ENCODE measurements at places on chromosomes 1 and 21.

DNA sequence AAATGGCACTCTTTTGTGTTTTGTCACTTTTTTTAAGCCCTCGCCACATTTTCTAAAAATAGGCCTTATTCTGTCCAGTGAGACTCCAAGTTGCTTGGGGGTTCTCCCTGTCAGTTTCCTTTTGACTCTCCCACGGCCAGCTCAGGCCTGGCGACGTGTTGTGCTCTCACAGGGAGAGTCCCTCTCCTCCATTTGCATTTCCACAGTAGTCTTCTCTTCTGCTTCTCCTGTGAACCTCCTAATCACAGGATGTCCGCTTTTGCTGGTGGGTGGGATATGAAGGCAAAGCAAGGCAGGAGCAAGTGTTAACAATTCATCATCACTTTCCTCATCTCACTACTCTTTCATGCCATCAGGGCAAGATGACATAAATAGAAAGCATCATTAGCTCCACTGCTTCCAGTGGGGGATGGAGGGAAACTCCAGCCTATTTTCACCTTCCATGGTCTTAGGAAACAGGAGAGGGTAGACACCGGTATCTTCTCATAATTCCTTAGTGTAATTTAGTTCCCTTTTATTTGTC is 99.8 kb downstream of the INTS7 start:
- DNase-seq, result no peak

- DNase-seq, result no peak
Measured at GRCh38 chr1:246012341-246012740, 494.7 kb downstream of the SMYD3 start.

- DNase-seq, result no peak
Measured at GRCh38 chr1:115118086-115118485, 28.8 kb upstream of the TSPAN2 start.

- no peak for DNase-seq
Measured at GRCh38 chr1:156935505-156936128, 15.2 kb downstream of the LRRC71 start.

DNA sequence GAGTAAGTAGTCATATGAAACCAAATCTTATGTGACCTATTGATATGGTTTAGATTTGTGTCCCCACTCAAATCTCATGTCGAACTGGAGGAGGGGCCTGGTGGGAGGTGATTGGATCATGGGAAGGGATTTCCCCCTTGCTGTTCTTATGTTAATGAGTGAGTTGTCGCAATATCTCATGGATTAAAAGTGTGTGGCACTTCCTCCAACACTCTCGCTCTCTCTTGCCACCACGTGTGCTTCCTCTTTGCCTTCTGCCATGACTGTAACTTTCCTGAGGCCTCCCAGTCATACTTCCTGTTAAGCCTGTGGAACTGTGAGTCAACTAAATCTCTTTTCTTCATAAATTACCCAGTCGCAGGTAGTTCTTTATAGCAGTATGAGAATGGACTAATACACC is 241.2 kb downstream of the RGS7 start:
- DNase-seq, result no peak

- DNase-seq, result no peak
Measured at GRCh38 chr1:200857804-200858203, 15.0 kb upstream of the GPR25 start.

GRCh38 chr1:223683586-223684487 is 18.3 kb upstream of the CAPN8 start:
- DNase-seq, result no peak

- no peak for DNase-seq
Measured at GRCh38 chr1:202135221-202135721, 9.3 kb downstream of the ARL8A start.

DNA sequence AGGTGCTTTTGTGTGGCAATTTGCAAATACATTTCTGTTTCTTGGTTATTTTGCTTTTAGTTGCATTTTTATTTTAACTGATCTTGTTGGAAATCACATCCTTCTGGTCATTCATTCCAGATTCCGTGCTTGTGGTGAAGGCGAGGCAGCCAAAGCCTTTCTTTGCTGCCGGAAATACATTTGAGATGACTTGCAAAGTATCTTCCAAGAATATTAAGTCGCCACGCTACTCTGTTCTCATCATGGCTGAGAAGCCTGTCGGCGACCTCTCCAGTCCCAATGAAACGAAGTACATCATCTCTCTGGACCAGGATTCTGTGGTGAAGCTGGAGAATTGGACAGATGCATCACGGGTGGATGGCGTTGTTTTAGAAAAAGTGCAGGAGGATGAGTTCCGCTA is 34.8 kb upstream of the CD101 start:
- no peak for DNase-seq

GRCh38 chr1:197041486-197042353 is 25.3 kb downstream of the F13B start:
- peak; percentile 28 for DNase-seq

- DNase-seq, result peak; percentile 42
Measured at GRCh38 chr1:207393610-207394009, 60.5 kb upstream of the CR2 start.

DNA sequence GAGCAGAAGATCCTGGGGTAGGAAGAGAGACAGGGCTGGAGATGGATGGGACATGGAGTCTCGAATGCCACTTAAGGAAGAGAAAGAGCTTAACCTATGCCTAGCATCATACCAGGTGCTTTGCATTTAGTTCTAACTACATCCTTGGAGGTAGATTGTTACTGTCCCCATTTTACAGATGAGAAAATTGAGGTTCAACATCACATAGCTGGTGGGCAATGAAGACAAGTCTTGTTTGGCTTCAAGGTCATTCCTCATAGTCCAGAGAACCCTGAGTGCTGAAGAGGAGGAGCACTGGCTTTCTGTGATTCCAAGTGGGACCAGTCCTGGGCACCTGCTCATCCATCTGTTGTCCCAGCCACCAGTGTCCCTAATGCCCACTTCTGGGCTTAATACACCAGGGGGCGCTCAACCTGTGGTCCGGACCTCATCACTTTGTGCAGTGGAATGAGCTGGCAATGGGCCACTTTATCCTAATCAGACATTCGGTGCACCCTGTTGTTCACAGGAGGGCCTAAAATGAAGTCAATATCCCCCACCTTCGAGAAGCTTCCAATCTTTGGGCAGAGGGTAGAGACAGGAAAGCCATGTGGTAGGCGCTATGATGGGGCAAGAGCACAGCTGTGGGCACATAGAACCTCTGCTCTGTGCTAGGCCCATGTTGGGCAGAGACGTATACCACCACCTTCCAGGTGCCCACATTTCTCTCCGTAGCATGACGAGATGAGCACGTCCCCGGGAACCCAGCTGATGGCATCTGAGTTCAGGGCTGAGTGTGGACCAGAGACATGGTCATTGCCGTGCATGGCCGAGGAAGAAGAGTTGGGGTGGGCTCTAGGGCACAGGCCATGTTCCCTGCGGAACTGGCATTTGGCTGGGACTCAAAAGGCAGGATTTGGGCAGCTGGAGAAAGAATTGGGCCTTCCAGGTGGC is 9.2 kb downstream of the RPS6KA1 start:
- DNase-seq, result no peak

GRCh38 chr21:17387030-17387617 is 125.7 kb upstream of the CXADR start:
- peak; percentile 66 for DNase-seq

GRCh38 chr21:37276377-37276776 is 9.2 kb upstream of the VPS26C start:
- no peak for DNase-seq

GRCh38 chr1:199706826-199707606 is 320.5 kb upstream of the NR5A2 start:
- no peak for DNase-seq

DNA sequence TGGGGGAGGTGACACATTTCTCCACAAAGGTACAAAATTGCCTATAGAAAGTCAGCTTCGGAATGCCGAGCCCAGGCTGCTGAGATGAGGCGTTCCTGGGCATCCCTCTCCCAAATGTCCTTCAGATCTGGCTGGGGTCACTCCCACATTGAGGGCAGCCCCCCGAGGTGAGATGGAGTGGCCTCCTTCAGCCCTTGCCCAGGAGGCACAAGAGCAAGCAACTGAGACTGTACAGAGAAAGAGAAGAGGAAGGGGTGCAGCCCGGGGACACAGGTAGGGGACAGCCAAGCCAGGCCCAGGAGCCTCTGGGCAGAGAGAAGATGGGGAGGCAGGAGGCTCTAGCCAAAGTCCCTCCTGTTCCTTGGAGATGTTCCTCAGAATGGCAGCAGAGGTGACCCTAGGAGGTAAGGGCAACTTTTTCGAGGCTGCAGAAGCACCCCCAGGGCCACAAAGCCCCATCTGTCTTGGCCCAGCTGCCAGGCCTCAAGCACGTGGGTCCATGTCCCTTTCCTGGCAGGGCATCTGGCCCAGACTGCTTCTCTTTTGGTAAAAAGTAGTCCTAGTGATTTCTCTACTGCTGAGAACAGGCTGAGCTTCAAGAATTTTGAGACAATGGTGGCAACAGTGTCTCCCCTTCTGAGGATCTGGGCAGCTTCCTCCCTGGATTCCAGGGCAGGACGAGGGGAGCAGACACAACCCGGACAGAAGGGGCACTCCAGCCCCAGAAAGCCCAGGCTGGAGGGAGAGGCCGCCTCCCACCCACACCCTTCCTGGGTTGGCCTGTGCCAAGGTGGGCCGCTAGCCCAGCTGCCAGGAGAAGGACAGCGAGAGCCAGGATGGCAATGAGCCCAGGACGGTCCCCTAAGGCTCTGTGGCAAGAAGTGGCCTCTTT is 68.0 kb downstream of the LRRN2 start:
- DNase-seq, result no peak

DNA sequence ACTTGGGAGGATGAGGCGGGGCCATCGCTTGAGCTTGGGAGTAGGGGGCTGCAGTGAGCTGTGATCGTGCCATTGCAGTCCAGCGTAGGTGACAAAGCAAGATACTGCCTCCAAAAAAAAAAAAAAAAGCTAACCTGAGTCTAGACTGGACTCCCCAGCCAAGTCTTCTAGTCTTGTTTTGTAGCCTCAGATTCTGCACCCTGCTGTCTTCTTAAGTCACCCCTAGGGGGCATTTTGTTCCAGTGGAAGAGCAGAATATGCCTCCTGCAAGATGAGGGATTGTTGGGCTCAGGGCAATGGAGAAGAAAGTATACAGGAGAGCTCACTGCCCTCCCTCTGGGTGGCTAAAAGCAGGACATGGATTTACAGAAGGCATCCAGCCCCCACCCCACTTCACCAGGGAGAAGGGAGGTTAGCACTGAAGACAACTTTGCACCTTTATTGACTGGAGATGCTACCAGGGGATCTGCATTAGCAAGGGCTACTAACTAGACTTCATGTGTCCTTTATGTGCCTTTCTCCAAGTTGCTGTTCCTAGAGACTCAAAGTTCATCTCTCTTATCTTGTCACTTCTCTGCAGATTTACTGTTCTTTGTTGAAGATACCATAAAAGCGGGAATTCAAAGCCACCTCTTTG is 15.3 kb upstream of the RNF187 start:
- DNase-seq, result peak; percentile 16

- DNase-seq, result no peak
Measured at GRCh38 chr1:205172729-205173366, 38.7 kb downstream of the DSTYK start.

GRCh38 chr21:45453308-45453950 is 48.5 kb downstream of the COL18A1 start:
- DNase-seq, result no peak

GRCh38 chr1:194194724-194195123 is 1008.3 kb upstream of the B3GALT2 start:
- no peak for DNase-seq

DNA sequence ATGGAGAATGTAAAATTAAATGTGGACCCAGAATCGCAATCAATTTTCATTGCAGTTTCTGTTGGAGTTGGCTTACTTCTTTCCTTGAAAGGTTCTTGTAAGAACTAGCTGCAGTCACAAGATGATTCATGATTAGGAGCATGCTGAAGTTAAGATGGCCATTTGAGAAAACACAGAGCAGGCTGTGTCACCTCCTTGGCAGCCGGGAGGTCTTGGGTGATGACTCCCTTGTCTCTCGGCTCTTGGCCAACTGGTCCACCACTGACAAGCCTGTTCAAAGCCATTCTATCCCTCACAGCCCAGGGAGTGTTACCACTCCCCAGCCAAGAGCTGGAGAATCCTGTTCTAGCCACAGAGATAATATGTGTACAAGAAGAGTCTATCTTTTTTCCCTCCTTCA is 40.6 kb downstream of the OPTC start:
- no peak for DNase-seq

DNA sequence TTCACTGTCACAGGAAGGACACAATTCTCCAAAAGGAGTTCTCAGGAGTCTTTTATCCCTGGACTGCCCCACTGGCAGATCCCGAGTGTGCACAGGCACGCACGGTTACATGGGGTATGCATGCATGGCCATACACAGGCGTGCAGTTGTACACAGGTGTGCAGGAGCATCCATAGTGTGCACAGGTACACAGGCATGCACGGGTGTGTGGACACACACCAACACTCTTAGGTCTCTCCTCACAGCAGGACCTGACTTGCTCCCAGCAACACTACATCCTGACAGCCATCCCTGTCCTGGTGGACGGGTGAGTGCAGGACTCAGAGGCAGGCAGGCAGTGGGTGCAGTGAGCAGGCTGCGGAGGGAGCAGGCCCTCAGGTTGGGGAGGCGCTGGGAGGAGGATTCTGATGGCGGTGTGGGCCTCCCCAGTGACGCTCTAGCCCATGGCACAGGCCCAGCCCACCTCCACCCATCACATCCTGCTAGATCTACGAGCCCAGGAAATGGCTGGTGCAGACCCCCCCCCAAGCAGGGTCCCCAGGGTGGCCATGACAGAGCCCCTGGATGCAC is 28.4 kb downstream of the SLC19A1 start:
- no peak for DNase-seq

DNA sequence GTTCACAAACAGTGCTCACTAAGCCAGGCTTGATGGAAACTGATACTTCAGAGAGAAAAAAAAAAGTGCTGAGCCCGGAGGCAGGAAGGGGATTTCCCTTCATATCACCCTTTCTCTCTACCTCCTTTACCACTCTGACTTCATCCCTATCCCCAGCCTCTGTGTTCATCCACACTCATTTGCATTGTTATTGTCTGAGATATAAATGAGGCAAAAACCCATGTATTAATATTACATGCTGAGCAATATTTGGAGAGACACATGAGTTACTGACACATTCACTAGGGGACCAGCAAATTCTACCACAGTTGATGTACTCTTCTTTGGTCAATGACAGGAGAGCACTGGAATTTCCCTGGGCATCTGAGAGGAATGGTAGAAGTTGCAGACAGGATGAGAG is 175.8 kb downstream of the TNFSF18 start:
- no peak for DNase-seq

DNA sequence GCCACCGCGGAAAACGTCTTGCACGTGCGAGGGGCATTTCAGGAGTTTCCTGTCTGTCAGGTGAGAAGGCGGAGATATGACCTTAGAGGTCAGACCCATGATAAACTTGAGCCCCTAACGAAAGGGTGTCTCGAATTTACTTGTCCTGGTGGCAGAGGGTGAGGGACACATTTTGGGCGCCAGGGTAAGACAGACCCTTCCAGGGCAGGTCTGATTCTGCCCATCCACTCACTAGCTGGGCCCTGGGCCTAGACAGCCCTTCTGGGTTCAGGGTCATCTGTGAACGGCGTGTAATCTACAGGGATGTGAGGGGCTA is 395 bp upstream of the CSRP1 start:
- DNase-seq, result no peak

DNA sequence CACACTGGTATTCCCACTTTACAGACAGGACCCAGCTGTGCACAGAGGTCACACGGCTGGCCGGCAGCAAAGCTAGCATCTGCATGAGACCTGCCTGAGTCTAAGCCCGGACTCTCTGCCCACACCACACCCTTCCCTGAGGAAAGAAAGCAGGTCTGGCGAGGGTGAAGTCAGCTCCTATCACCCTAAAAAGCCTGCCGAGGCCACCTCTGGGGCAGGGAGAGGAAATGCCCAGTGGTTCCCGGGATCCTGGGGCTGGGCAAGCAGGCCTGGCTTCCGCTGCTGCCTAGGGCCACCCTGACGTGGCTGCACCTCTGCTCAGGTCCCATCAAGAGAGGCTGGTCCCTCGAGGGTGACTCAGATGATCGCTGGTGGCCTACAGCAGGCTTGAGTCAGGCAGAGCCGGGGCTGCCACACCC is 42.2 kb downstream of the RAP1GAP start:
- no peak for DNase-seq

Measured in SK-N-MC (cell line).